ENCODE measurements at places on chromosomes 4 and X.

GRCh38 chr4:47641755-47642154, 156.7 kb downstream of the ATP10D start:
- no peak for DNase-seq

GRCh38 chrX:32289356-32289755, 922.0 kb downstream of the DMD start:
- DNase-seq, result no peak

- DNase-seq, result no peak
Observed at GRCh38 chr4:53273726-53274125, 92.1 kb downstream of the SCFD2 start.

DNA sequence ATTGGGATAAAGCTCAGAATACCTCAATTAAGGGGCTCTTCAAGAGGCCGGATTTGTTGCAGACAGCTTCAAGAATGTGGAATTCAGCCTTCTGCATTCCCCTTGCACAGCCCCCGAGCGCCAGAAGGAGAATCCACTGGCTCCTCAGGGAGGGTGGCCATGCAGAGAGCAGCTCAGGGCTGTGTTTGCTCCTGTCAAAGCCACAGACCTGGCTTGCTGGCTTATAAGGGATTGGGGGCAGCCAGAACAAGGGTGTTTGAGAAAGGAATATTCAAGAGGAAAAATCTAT, 36.8 kb downstream of the ING2 start:
- DNase-seq, result no peak

GRCh38 chr4:25919676-25920075, 5.7 kb downstream of the SMIM20 start:
- DNase-seq, result no peak

DNA sequence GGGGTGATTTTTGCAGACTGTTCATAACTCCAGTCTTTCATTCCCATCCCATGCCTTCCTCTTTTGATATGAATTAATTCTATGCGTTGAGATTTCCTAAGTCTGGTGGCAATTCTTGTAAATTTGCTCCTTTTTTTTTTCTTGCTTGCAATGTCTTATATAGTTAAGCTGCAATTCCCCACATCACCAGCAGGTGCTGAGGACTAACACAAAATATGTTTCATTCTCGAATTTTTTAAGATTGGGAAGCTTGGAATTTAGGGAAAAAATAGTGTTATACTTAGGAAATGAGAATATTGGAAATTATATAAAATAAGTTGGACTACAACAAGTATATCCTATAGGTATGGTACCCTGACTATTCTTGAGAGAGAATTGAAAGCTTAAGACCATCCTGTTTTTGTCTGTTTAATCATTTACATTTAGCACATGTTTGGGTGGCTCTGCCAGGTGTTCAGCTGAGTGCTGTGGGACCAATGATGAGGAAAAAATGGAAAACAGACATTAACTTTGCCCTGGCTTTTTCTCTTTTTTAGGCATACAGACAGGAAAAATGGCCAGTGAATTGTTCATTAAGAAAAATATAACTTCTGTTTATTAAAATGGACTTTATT, 30.2 kb downstream of the AFF2 start:
- DNase-seq, result no peak

- no peak for DNase-seq
Observed at GRCh38 chr4:5156682-5157081, 105.4 kb downstream of the STK32B start.

DNA sequence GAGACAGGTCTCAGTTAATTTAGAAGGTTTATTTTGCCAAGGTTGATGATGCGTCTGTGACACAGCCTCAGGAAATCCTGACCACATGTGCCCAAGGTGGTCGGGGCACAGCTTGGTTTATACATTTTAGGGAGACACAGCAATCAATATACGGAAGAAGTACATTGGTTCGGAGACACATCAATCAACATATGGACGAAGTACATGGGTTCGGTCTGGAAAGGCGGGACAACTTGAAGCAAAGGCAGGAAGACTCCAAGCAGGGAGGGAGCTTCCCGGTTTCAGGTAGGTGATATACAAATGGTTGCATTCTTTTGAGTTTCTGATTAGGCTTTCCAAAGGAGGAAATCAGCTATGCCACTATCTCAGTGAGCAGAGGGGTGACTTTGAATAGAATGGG, 225.2 kb upstream of the ZFP42 start:
- no peak for DNase-seq

DNA sequence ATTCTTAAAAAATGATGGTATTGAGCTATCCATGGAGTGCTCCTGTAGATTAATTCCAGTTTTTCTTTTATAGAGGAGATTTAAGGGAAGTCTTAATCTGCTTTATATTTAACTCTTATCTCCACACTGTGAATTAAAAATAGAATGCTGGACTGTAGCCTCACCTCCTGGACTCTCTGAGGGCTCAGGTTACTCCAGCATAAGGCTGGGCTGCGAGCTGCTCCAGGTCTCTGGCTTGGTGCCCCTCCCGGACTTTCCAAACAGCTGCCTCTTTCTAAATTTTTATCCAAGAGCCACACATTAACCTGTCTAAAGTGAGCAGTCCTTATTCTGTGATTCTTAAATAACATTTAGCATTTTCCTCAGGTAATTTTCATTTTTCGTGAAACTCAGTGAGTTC, 218.7 kb upstream of the JADE1 start:
- DNase-seq, result no peak

- DNase-seq, result no peak
Observed at GRCh38 chr4:15434091-15434490, 6.3 kb downstream of the C1QTNF7 start.

DNA sequence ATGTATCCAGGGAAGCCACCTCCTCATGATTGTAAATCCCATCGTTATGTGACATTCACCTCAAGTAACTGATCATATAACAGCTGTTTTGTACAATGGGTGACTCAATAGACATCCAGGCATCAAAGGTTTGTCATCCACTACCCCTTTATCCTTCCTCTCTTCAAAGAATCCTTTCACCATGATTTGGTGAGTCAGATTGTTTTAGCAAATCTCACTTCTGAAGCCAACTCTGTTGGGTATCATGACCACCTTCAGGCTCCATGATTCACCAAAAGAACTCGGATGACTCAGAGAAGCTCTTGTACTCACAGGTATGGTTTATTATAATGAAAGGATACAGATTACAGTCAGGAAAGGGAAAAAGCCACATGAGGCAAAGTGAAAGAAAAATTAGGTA, 132.1 kb downstream of the PWWP3B start:
- no peak for DNase-seq

DNA sequence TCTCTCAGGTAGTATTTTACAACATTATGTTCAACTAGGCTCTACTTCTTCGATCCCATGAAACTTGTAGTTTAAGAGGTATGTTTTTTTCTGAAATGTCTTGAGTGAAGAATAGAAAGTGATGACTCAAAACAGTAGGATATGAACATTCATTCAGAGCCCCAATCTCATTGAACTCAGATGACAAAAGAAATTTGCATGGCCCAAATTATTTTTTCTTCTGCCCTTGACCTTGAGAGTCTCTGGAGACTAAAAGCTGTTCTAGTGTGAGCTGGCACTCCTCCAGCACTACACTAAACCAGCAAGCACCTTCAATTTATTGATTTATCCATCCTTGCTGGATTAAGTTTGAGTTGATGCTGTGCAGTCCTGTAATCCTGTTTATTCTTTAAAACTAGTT, 4.0 kb downstream of the DCLK2 start:
- no peak for DNase-seq

DNA sequence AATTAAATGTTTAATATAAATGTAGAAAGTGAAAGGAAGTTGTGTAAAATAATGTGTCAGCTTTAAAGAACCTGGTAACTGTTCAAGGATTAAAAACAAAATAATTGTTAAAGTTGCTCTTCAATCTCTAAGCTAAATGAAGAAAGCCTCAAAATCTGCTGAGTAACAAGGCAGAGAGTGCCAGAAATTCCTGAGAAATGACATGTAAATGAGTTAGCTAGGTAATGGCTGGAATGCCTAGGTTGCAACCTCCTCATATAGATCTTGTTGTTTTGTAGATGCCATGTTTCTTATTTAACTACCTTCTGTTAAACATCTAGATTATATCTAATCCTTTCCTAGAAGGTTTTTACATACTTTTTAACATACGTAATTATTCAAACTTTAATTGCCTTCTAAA, 763.6 kb upstream of the AGA start:
- DNase-seq, result no peak

GRCh38 chr4:47315346-47315745, 148.2 kb downstream of the COMMD8 start:
- DNase-seq, result no peak

- no peak for DNase-seq
Observed at GRCh38 chr4:7831330-7831729, 108.3 kb downstream of the AFAP1 start.

- no peak for DNase-seq
Observed at GRCh38 chr4:38818441-38818976, 13.9 kb upstream of the TLR1 start.

DNA sequence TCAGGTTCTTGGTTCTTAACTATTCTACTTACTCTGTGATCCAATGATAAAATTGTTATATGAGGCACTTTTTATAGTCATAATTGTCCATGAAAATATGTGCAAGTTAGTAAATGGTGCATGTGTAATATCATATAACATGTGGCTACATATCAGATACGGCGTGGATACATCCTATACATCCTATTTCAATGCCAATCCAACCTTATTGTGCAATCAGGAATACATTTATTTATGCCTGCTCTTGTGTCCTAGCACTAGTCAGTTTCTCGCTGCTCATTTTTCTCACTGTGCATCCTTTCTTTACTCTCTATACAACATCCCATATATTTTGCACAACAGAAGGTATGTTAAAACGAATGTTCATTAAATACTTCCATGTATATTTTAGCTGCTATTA, 1141.1 kb downstream of the FAT4 start:
- no peak for DNase-seq

DNA sequence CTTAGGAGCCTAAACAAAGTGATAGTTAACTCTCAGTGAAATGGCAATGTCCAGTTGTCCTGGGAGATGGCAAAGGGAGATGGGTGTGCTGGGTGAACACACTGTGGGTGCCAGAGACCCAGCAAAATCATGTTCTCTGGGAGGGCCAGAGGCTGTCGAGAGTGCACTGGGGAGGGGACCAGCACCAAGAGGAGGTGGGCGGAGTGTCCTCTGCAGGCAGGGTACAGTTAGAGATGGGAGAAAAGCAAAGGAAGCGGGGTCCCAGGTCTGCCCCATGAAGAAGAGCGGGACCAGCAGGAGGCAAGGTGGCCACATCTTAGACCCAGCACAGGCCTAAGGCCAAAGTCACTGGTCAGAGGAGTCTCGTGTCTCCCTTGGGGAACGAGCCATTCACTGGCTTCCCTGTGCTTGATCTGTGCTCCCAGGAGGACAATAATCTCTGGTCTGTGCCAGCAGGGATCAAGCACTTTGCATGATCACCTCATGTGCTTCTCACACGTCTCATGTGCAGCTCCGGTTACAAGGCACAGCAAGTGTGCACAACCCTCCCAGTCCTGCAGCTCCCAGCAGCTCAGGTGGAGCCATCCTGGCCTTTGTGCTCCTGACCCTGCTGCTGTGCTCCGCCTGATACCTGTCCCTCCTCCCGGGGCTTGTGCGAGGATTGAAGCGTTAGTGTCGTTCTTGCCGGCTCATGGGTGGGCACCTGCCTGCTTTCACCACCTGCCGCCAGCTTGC, 100.9 kb downstream of the FAM53A start:
- no peak for DNase-seq

DNA sequence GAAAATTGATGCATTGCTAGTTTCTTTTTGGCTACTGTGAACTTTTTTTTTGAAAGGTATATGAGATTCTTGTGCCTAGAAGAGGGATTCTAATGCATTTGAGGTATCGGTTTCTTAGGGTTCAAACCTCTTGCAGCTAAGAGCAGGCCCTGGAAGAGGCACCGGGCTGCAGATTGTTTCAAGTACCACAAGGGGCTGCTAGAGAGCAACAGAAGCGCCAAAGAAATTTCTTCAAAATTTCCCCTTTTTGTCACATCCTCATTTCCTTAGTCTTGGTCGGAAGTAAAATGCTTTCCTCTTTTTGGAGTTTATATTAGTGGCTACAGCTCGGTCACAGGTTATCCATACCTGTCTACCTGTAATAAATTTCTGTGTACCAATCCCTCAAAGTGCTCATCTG, 89.8 kb downstream of the PDGFRA start:
- DNase-seq, result peak; percentile 23

DNA sequence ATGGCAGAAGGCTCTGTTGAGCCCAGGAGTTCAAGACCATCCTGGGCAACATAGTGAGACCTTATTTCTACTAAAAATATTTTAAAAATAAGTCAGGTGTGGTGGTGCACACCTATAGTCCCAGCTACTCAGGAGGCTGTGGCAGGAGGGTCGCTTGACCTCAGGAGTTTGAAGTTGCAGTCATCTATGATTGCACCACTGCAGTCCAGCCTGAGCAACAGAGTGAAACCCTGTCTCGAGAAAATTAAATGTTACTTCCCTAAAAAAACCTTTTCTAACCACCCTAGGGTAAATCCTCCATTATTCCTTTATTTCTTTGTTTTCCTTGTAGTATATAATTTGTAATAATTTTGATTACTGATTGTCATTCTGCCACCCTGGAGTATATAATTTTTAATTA, 7.9 kb downstream of the FAM200B start:
- DNase-seq, result no peak
